Sigmoid colon (tissue), 7 donors: ENCODE measurements at places on chromosomes 16 and 17. TPM values are rescaled to one million over a fixed set of nuclear protein-coding genes. Genes with fewer than 3 reads are reported as not detected.

DNAI2 gene
- total RNA-seq = not detected

KRT31 gene
- not detected for total RNA-seq

TMEM238L gene
- not detected for total RNA-seq

EFCAB5 gene
- total RNA-seq = 3.2 TPM

ZNF207 gene
- 114 TPM for total RNA-seq

HCRT gene
- not detected for total RNA-seq

ZNHIT3 gene
- total RNA-seq = 46.3 TPM

NHERF2 gene
- 57.9 TPM for total RNA-seq

CYGB gene
- total RNA-seq = 33.4 TPM

TM4SF5 gene
- not detected for total RNA-seq

ABCC12 gene
- total RNA-seq = not detected

RNF135 gene
- total RNA-seq = 17.9 TPM

TBC1D3G gene
- not detected for total RNA-seq

CIITA gene
- total RNA-seq = 4.9 TPM

KIF18B gene
- total RNA-seq = 1.4 TPM
